ENCODE measurements at places on chromosomes 3 and 15.

DNA sequence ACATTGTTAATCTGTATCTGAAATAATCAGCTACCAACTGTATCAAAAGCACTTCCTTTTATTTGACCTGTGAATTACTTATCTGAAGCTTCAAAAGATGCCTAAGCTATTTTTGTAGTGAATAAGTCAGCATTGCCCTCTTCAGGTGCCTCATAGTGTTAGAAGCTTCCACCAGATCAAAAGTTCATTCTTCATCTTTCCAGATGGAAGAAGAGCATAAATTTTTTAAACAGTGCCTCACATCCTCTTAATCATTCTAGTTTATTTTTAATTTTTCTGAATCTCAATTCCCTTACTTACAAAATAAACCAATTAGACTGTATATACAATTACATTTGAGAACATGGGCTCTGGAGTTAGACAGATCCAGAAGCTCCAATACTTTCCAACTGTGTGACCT, 65.0 kb downstream of the MYO5A start:
- no peak for DNase-seq

DNA sequence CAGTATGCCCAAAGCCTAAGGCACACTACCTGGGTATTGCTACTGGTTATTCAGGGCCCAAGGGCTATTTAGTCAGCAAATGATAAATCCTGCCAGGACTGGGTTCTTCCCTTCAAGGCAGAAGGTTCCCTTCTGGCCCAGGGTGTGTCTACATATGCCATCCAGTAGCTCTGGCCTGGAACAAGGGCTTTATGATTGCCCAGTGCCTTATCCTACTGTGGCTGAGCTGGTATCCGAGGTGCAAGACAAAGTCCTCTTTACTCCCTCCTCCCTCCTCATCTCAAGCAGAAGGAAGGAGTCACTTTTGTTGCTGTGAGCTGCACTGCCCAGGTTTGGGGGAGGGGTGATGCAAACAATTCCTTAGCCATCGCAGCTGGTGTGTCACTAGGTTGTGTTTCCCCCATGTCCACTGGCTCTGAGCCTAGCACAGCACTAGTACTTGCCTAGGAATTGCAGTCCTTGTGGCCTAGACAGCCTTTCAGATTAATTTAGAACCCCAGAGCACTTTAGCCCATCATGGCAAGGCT, 221.8 kb upstream of the TGFBR2 start:
- DNase-seq, result no peak

DNA sequence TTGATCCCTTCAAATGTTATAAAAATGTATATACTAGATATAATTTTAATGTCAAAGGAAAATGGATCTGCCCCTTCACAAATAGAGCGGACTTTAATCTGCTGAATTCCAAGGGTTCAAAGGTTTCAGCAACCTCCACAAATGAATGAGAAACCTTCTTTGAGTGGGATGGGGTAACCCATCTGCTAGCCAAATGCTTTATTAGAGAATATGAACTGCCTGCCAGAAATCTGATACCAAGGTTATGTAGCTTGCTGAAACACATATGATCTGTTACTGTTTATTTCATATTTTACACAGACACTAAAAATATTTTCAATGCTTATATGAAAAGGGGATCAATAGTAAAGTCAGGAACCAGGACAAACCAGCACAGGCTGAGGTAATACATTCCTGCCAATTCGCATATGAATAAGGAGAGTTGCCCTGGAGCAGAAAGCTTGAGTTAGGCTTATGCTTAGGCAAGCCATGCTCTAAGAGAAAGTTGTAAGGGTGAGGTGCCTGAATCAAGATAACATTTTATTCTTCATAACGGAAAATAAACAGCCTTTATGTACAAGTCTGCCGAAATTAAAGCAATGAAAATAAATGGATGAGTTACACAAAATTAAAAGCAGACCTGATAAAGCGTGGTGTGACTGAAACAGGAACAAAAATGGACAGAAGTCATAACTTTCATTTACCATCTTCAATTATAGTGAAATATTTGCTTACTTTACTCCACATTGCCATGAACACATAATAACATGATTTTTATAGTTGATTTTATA, 26.5 kb downstream of the PLOD2 start:
- no peak for DNase-seq

DNA sequence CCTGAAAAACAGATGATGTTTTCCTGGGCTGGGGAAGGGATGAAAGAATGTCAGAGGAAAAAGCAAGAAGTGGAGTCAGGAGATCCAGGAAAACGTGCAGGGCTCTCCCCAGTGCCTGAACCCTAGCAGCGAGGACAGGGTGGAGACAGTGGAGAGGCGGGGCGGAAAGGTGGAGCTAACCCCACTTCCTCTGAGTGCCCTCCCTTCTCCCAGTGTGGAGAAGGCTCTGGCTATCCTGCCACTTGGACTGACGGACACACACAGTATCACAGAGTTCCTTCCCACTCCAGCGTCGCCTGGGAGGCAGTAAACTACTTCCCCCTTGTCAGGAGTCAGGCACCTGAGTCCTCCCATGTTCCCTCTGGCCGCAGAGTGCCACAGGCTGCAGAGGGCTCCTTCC, 125.3 kb upstream of the CHRNA7 start:
- DNase-seq, result no peak

DNA sequence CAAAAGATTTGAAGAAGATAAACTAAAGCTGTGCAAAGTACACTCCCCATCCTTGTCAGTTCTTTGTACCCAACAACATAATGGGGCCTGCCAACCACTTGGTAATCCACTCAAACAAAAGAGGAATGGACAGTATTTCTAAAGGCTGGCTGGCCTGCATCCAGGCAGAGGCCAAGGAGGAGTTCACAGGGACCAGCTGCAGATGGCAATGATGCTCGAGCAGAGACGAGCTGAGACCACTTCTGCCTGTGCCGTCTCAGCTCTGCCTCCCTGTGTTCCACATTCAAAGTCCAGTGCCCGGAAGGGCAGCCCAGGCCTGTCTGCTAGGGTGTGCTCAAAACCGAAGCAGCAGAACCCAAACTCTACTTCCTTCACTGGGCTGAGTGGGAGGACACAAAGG, 14.3 kb downstream of the CXCR6 start:
- no peak for DNase-seq

GRCh38 chr3:127775398-127776109, 46.8 kb downstream of the MGLL start:
- no peak for DNase-seq

- no peak for DNase-seq
These were observed 417.6 kb upstream of the CDIN1 start for GRCh38 chr15:36161771-36162212.

DNA sequence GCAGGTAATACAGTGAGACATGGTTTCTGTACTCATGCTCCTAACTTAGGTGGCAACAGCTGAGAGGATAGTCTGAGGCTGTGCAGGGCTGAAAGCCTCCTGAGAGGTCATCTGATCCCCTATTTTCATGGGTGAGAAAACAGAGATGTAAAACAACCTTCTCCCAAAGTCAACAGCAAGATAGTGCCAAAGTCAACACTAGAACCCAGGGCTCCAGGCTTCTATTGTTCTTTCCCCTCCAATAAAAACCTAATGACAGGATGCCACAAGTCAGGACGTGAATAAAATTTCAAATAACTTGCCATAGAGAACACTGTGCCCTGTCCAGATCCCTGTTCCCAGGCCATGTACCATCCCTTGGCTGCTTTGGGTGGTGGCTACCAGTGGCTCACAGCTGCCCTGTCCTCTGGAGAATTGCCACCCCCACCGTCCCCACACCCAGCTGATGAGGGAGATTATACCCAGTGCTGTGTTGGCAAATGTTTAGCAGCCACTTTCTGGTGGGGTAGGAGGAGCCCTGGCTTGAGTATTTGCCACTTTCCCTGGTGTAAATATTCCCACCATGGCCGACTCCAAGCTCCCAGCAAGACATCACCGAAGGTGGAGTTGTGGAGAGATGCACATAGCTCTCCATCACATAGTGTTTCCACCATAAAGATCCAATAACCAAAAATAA, 54.8 kb downstream of the SRGAP3 start:
- no peak for DNase-seq

- no peak for DNase-seq
These were observed 187.9 kb downstream of the CNTN3 start for GRCh38 chr3:74426571-74426970.

- DNase-seq, result no peak
These were observed 235.5 kb downstream of the NR1D2 start for GRCh38 chr3:24180616-24181015.

DNA sequence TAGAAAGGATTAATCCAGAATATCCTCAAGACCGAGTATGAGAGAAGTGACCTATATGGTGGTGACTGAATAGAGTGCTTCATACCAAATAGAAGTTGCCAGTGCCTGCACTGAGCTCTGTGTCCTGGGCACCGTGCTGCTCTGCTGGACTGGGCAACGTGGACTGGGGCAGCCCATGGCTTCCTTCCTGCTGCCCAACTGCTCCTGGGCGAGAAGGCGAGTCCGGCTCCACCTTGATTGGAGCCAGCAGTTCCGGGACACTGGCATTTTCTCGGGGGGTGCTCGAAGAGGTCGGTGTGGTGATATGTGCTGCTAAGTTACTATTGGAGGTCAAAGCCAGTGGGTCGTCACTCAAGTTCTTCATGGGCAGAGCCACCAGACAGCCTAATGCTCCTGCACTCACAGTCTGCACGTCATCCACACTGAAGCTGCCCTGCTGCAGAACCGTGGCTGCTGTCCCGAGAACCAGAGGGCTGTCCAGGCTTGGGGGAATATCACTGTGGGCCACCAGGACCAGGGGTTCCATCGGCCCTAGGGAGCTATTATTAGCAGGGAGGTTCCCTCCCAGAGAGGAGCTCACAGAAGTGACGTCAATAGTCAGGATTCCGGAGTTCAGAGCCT, 14.1 kb downstream of the ZXDC start:
- no peak for DNase-seq

GRCh38 chr15:99076555-99077308, 28.1 kb upstream of the SYNM start:
- DNase-seq, result peak; percentile 7

- DNase-seq, result no peak
These were observed 11.2 kb downstream of the PTH1R start for GRCh38 chr3:46888705-46889104.

DNA sequence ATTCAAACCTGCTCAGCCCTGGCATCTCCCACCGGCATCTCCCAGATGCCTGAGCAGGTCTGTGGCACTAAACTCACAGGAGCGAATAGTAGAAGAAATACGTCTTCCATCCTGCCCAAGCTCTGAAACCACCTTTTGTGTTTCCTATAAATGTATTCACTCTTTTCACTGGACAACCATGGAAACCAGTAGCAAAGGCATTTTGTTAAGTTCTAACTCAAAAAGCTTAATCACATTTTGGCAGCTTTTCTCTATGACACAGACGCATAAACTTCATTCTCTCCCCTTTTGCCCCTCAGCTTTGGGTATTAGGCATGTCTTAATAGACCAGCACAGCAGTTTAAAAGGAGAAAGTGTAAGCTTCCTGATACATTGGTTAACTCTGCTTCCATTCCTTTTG, 24.5 kb upstream of the ARNT2 start:
- no peak for DNase-seq

DNA sequence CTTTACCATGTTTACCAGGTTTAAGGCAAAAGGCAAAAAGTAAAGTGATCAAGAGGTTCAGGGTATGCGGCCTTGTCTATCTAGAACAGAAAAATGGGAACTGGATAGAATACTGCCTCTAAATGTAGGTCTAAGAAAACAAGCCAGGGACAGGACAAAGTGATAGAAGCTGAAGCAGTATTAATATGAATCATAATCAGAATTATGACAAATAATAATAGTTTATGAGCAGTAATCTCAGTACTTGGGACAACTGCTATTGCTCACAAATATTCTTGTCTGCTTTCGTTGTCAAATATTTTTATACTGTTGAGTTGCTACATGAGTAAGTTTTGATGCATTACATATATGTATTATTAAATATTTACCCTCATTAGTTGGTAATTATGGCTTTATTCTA, 356.9 kb upstream of the RBMS3 start:
- DNase-seq, result no peak

GRCh38 chr3:17686613-17687012, 55.8 kb downstream of the TBC1D5 start:
- no peak for DNase-seq

DNA sequence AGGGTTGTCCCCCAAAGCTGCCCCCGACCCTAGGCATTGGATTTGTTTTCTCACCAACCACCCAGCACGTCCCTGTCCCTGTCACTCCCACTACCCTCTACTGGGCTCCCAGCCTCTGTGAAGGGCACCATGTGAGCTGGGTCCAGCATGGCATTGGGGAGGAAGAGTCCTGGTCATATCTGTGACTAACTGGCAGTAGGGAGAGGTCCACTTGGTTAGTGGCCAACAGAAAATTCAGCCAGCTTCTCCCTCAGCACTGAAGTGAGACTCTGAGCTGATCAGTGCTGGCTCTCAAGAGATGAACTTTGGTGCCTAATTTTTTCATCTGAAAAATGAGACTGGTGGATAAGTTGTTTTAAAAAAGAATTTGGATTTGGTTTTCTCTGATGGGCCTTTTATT, 11.3 kb upstream of the KIF23 start:
- no peak for DNase-seq

GRCh38 chr3:67559029-67559605, 95.3 kb downstream of the SUCLG2 start:
- no peak for DNase-seq

- no peak for DNase-seq
These were observed 46.5 kb upstream of the SMAD6 start for GRCh38 chr15:66655511-66655910.

DNA sequence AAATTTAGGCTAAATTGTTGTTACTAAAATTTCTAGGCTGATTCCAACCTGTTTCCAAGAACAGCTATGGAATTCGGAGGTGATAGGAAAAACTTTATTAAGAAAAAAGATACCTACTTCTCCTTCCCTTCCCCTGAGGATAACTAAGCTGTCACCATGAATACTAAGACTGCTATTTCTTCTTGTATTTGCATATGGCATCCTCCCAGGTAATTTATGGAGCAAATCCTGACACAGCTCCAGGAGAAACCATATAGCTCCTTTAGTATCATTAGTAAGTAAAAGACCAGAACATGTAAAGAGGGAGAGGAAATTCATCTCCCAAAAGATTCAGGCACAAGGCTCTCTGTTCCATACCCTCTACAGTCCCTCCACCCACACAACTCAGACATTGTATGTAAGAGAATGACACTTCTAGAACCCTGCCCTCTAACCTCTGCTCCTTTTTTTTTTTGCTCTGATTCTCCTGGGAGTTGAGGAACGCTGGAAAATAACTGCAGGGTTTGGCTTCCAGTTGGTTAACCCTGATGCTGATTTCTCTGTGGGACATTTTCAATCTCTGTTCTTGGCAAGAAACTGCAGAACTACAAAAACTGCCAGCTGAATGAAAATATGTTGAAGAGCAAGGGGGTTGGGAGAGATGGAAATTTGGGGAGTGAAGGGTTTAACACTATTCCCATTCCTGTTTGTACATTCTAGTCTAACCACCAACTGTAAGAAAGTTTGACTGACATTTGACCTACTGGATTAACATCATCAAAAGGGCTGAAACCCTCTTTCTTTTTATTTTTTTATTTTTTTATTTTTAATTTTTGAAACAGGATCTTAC, 14.2 kb upstream of the MAGI1 start:
- no peak for DNase-seq

GRCh38 chr3:127688416-127689265, 15.9 kb downstream of the ABTB1 start:
- no peak for DNase-seq

GRCh38 chr3:142963234-142963515, 299 bp downstream of the PAQR9 start:
- DNase-seq, result no peak

All from activated CD4-positive, alpha-beta T cell treated with anti-CD3 and anti-CD28 coated beads, Interleukin-2, amount 50 U/mL, for 4 hours (primary cell).